NCI-H774 (cell line): ENCODE measurements at places on chromosomes 6 and 20.

- DNase-seq = no peak
These were observed 1272.1 kb downstream of the EPHA7 start for GRCh38 chr6:92147246-92147645.

DNA sequence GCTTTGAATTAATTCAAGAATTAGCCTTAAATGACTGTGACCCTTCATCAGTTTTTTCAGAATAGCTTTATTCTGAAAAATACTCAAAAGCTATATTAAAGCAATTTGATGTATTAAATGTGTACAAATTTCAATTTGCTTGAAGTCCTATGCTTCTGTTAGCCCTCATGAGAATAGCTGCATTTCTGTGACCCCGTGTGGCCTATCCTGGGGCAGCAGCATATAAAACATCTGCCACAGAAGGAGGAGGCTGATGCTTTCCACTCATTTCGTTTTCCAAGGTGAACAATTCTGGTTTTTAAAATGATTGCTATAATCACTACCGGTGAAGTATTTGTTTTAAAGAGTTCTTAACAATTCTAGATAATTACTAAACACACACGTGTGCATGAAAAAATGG lies 360.3 kb downstream of the BTBD9 start:
- no peak for DNase-seq

GRCh38 chr6:6844530-6844929 lies 256.0 kb downstream of the LY86 start:
- DNase-seq = no peak

GRCh38 chr6:13433709-13434121 lies 53.7 kb downstream of the GFOD1 start:
- DNase-seq = no peak

GRCh38 chr20:438571-439469 lies 23.5 kb downstream of the TBC1D20 start:
- DNase-seq = no peak

GRCh38 chr6:120348926-120349325 lies 985.4 kb downstream of the TBC1D32 start:
- DNase-seq = no peak

DNA sequence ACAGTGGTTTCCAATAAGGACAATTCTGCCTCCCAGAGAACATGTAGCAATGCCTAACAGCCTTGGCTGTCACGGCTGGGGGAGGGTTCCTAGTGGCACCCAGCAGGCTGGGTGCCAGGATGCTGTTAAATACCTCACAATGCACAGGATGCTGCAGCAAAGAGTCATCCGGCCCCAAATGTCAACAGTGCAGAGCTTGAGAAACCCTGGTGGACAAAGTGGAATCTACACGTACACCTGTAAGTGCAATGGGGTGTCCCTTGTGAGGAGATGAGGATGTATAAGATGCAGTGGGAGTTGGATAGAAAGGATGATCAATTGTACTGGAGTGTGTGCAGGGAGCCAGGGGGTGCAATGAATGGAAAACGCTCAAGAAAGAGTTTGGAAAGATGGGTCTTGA lies 142.4 kb downstream of the FNDC1 start:
- no peak for DNase-seq

DNA sequence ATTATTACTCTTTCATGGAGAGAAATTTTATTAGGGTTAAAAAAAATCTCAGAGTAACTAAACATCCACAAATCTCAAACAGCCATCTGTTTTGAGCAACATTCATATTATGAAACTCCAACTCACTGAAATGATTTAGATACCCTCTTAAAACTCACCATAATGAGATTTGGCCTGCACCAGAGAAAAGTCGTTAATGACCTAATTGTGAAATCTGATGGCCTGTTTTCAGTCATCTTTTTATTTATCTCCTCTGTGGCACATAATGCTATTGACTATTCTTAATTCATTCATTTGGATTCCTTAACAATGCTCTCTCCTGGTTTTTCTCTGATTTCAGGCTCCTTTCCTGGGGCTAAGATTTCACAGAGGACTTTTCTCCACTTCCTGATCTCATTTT lies 192.7 kb downstream of the RNF144B start:
- DNase-seq = no peak

DNA sequence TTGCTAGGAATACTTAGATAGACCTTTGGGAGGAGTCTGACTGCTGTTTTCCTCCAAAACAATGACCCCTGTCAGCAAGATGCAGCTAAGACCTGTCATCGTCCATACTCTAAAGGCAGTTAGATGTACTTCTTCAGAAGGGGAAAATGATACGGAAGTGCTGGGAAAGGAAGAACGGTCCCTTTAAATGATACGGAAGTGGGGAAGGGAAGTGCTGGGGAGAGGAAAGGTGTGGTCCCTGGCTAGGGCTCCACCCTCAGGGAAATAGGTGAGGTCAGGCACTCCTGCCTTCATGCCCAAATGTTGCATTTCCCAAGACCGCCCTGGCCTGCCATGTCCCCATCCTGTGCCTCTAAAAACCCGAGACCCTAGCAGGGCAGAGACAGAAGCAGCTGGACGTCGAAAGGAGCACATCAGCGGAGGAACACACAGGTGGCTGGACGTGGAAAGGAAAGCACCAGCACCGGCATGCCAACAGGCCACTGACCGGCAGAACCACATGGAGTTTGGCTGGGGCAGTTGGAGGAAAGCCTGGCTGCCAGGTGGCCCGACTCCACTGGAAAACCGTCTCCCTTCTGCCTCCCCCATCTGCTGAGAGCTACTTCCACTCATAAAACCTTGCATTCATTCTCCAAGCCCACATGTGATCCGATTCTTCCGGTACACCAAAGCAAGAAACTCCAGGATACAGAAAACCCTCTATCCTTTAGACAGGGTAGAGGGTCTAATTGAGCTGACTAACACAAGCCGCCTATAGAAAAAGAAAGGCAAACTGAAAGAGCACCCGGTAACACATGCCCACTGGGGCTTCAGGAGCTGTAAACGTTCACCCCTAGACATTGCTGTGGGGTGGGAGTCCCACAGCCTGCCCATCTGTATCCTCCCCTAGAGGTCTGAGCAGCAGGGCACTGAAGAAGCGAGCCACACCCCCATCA lies 94.6 kb downstream of the FAXC start:
- no peak for DNase-seq

DNA sequence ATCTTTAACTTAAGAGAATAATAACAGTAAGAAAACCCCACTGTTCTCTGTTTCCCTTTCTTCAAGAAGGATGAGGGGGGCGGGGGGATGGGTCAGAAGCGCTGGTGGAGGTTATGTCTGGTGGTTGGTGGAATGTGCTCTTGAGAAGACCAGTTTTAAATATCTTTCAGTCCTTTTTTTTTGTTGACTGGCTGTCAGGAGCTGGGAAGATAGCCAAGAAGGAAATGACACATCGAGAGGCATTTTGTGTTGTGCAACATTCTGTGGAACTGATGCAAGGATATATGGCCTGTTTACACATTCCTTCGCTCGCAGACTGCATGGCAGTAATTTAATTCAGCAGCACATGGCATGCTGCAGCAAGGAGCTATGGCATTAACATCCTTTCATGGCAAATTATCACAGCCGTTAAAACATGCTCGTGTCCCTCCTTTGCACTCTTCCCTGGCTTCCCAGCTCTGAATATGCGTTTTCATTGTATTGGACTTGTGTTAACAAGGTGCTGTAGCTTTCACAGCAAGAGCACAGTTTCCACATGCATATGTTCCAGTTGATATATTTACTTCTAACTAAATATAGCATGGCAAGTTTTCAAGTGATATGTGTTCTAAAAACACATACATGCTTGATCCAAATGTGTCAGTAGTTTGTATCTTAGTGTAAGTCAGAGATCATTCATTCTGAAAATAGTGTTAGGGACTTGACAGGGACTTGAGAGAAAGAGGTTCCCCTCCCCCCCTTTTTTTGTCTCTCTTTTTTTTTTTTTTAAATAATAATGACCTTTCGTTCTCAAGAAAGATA lies 68.2 kb upstream of the SUPT3H start:
- peak; percentile 53 for DNase-seq
